ENCODE measurements at places on chromosomes 4 and X. TPM values are rescaled to one million over a fixed set of nuclear protein-coding genes. Genes with fewer than 3 reads are reported as not detected.

MAD2L1 gene
- 9.1 TPM for total RNA-seq

MAGEA9 gene
- not detected for total RNA-seq

SULT1B1 gene
- 46.1 TPM for total RNA-seq

MYOZ2 gene
- total RNA-seq, result not detected

GYPB gene
- not detected for total RNA-seq

NEIL3 gene
- 3.6 TPM for total RNA-seq

RBM10 gene
- total RNA-seq, result 67.3 TPM

USO1 gene
- total RNA-seq, result 86.8 TPM

PLAC8 gene
- 2.5 TPM for total RNA-seq

RBMX gene
- 315 TPM for total RNA-seq

GPR82 gene
- not detected for total RNA-seq

ZNF718 gene
- 6.9 TPM for total RNA-seq

SPANXB1 gene
- not detected for total RNA-seq

KLHL13 gene
- 6.3 TPM for total RNA-seq

SLC2A9 gene
- 0.38 TPM for total RNA-seq

MBNL3 gene
- total RNA-seq, result 0.98 TPM

UGT2B10 gene
- not detected for total RNA-seq

TRIM61 gene
- total RNA-seq, result not detected

DUSP21 gene
- total RNA-seq, result not detected

PTPN13 gene
- 0.33 TPM for total RNA-seq

AGTR2 gene
- not detected for total RNA-seq

NR3C2 gene
- total RNA-seq, result 30.7 TPM

MEPE gene
- not detected for total RNA-seq

GPRASP2 gene
- total RNA-seq, result 13.1 TPM

CENPVL1 gene
- total RNA-seq, result not detected

ERAS gene
- not detected for total RNA-seq

NUDT11 gene
- 2.4 TPM for total RNA-seq

MAGEA4 gene
- not detected for total RNA-seq

GSTCD gene
- total RNA-seq, result 20.9 TPM

NOCT gene
- 42.5 TPM for total RNA-seq

CPE gene
- total RNA-seq, result 4.6 TPM

PPEF2 gene
- not detected for total RNA-seq

HELT gene
- total RNA-seq, result not detected

DDIT4L gene
- total RNA-seq, result 8.0 TPM
